ENCODE measurements at places on chromosomes 2 and 18. TPM values are rescaled to one million over a fixed set of nuclear protein-coding genes. Genes with fewer than 3 reads are reported as not detected.

DNA sequence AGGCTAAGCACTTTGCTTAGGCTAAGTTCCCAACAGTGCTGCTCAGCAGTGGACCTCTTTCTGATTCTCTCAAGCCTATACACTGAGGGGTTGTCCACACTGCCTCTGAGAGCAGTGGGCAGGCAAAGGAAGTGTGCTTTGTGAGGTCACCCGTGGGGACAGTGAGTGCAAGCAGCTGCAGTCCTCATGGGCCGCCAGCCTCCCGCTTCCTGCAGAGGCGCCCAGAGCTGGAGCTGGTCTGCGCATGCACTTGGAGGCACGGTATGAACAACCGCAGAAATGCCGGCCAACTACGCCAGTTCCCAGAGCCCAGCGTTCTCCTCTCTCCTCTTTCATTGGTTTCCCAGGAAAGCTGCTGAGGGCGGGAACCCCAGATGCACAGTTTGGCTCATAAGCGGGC is 149.5 kb upstream of the DLX2 start:
- H3K36me3 ChIP-seq = no peaks in the 10 kb centered on the region
- no peak for DNase-seq
- peaks cover 75% of the 10 kb centered on the region for H3K4me1 ChIP-seq
- H3K4me3 ChIP-seq = no peak overlapping the region

GRCh38 chr2:98805412-98806171 is 74.7 kb upstream of the MGAT4A start:
- H3K27ac ChIP-seq = peak overlapping the region; percentile 27
- no peak for DNase-seq
- H3K36me3 ChIP-seq = no peaks in the 10 kb centered on the region
- no peak overlapping the region for H3K4me3 ChIP-seq
- H3K27me3 ChIP-seq = no peaks in the 10 kb centered on the region
- H3K4me1 ChIP-seq = peaks cover 20% of the 10 kb centered on the region

DNA sequence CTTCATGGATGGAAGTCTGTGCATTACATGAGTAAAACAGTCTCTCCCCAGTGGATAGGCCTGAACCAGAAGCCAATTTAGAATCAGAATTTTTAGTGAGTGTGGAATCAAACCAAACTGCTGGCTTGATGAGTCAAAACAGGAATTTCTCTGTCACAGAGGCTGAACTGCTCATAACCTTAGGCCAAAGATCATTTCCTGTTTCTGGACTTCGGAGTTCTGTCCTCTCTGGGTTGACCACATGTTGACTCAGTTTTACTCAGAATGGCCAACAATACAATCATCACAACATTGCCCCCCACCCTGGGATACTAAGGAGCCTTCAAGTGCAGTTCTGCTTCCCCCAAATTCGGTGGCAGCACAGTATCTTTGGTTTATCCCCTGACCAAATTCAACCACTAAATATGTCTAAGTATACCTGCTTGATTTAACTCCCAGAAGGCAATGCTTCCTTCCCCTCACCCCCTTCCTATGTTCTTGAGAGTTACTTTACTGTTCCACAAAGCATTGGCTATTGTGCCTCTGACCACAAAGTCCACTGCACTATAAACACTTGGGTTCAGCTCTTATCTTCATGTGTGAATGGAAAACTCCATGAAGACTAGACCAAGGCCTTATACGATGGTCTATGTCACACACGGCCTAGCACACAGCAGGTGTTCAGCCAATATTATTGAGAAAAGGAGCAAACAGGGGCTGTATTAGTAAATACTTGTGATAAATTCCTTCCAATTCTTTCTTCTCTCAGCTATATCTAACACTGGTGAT is 67.8 kb downstream of the NXPH2 start:
- no peak for DNase-seq
- no peak overlapping the region for H3K27ac ChIP-seq
- H3K4me1 ChIP-seq = no peaks in the 10 kb centered on the region
- no peaks in the 10 kb centered on the region for H3K27me3 ChIP-seq

The ATP8B1 gene
- 16.7 TPM for total RNA-seq

GRCh38 chr2:240917684-240918257 is 11.6 kb downstream of the CROCC2 start:
- H3K36me3 ChIP-seq = no peaks in the 10 kb centered on the region
- H3K4me3 ChIP-seq = no peak overlapping the region
- DNase-seq = no peak
- no peak overlapping the region for H3K27ac ChIP-seq
- H3K27me3 ChIP-seq = no peaks in the 10 kb centered on the region

- H3K4me3 ChIP-seq = no peak overlapping the region
- H3K36me3 ChIP-seq = no peaks in the 10 kb centered on the region
- peaks cover 45% of the 10 kb centered on the region for H3K4me1 ChIP-seq
- no peak overlapping the region for H3K27ac ChIP-seq
- DNase-seq = no peak
Observed at GRCh38 chr2:40400336-40400953, 51.4 kb downstream of the SLC8A1 start.

All from PC-9 (cell line).